ENCODE measurements at places on chromosomes 13 and 19. TPM values are rescaled to one million over a fixed set of nuclear protein-coding genes. Genes with fewer than 3 reads are reported as not detected.

DNA sequence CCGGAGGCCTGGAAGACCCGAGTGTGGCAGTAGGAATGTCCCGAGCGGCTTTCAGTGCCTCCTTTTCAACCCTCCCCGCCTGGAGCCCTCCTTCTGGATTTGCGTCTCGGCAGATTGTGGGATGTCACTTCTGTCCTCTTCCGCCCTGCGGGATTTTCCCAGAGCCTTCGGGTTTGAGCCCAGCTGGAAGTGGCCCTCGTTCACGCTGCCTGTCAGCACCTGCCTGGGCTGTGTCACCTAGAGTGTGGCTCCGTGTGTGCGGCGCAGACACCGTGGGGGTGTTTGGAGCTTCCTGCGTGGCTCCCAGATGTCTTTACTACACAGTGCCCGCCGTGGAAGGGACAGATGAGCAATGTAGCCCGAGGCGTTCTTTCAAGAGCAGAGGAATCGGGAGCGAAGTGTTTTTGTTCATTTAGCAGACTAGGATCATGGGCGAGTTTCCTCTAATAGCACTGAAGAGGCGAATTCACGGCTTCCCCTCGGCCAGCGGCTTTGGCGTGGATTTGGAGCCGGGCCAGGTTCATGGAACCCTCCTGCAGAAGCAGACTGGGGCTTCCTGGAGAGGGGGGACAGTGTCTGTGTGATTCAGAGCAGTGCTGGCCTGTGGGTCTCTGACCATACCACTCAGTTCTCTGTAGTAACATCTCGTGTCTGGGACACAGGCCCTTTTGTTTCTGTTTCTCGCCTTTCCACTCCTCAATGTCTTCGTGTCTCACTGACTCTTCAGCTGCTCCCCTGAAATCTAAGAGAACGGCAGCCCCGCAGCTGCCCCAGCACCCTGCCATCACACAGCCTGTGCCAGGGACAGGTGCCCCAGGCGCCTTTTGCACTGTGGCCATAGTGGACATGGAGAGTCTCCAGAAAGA is 68.0 kb downstream of the KDM4B start:
- DNase-seq = no peak

TPTE2 gene
- total RNA-seq = not detected

MTMR6 gene
- 6.4 TPM for total RNA-seq

DNA sequence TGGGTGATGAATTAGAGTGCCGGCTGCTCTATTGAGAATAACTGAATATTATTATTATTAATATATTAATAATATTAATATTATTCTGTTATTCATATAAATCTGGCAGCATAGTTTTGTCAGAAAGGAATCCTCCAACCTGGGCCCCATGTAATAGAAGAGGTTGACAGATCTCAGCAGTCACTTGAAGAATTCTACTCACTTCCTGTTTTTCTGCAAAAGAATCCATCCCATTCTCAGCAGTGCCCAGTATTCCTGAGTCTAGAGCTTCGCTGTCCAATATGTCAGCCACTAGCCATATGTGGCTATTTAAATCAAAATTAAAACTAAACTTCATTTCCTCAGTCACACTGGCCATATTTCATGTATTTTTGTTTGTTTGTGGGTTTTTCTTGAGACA is 72.4 kb upstream of the USPL1 start:
- no peak for DNase-seq

- no peak for DNase-seq
Observed at GRCh38 chr13:60467098-60467497, 70.1 kb downstream of the TDRD3 start.

- no peak for DNase-seq
Observed at GRCh38 chr13:99357131-99357596, 50.0 kb upstream of the GPR183 start.

EEF2 gene
- total RNA-seq = 1,544 TPM

DNA sequence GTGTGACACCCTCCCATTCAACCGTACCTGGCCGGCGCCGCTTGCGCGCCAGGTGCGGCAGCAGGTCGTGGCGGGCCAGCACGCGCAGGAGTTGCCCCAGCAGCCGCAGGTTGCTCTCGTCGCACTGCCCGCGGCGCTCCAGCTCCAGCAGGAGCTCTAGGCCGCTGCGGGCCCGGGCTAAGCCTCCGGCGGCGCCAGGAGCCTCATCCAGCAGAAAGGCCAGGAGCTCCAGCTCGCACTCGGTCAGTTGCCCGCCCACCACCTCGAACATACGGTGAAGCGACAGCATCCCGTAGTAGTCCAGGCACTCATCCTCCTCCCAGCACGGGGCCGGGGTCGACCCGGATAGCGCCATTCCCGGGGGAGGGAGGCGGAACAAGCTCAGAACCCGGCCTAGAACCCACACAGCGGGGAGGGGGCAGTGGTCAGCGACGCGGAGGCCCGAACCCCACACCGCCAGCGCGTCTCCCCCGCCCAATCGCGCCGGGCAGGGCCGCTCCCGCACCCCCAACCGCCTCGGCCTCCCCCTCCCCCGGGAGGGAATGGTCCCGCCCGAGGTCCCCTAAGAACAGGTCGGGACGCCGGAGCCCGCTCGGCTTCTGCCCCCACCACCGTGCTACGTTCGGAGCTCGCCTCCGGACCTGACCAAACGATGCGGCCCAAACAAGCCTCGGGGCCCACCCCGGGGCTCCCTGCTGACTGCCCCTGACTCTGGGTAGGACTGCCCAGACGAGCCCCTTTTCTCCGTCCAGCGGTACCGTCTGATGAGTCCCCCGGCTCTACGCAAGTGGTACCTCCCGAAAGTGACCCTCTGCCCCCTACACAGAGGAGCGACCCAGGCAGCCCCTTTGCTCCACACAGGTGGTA is 591 bp downstream of the DEDD2 start:
- peak; percentile 74 for DNase-seq

- DNase-seq = no peak
Observed at GRCh38 chr19:1650650-1651567, 1.5 kb downstream of the TCF3 start.

GRCh38 chr13:63425131-63425530 is 2009.5 kb upstream of the PCDH20 start:
- DNase-seq = no peak

GRCh38 chr19:1146412-1146699 is 27.7 kb downstream of the SBNO2 start:
- DNase-seq = no peak

GRCh38 chr19:31350033-31350692 is 927 bp upstream of the TSHZ3 start:
- peak; percentile 70 for DNase-seq

NR1H2 gene
- total RNA-seq = 150 TPM

CEACAM4 gene
- total RNA-seq = not detected

DNA sequence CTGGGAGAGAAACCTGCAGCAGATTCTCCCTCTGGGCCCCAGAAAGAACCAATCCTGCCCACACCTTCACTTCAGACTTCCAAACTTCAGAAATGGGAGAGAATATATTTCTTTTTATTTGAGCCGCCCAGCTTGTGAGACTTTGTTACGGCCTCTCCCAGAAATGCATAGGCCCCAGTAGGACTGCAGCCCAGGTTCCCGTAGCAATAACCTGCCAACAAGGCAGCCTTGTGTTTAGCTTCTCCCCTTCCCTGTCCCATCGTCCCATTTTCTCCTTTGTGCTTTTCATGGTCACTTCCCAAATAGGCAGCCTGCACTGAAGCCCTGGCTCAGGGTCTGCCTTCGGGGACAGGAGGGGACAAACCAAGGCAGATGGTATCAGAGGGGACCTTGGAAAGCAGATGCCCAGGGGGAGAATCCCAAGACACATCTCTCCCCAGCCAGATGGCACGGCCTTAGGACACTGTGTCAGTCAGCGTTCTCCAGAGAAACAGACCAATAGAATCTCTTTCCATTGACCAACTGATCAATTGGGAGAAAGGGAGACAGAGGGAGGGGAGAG is 3.7 kb upstream of the ARHGEF7 start:
- DNase-seq = no peak

GRCh38 chr13:43354153-43354945 is 331.0 kb downstream of the DNAJC15 start:
- no peak for DNase-seq

ODAD3 gene
- total RNA-seq = not detected

KIR2DL3 gene
- not detected for total RNA-seq

CDC34 gene
- 124 TPM for total RNA-seq

Data from ascending aorta (tissue), 2 donors.